ENCODE measurements at places on chromosomes 5 and 9.

DNA sequence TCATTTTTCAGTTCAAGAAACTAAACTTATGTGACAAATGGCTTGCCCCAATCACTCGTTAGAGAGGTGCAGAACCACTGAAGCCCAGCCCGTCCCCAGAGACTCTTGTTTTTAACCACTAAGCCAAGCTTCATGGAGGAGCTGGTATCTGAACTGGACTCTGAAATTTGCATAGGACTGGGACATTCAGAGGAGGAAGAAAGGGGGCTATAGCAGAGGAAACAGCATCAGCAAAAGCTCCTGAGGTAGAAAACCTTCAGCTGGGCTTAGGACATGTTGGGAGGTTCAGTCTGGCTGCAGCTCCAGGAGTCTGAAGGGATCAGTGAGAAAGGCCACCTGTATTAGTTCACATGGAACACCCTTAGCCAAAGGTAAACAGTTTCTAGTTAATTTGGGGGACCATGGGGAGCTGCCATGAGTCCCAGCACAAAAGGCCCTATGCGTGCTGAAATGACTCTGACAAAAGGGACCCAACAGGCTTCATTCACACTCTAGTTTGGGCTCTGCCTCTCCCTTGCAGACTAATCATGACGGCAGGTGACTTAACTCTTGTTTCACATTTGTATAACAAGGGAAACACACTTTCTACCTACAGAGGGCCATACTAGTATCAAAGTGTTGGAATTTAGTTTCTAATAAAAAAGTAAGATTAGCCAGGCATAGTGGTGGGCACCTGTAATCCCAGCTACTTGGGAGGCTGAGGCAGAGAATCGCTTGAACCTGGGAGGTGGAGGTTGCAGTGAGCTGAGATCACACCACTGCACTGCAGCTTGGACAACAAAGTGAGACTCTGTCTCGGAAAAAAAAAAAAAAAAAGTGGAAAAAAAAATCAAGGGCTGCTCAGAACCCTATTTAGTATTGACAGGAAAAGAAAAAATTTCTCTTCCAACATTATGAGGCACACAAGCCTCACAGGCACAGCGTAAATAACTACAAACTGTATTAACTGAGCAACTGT is 10.2 kb downstream of the FBXO10 start:
- no peak for DNase-seq

GRCh38 chr9:91150998-91151717 is 210.6 kb downstream of the AUH start:
- DNase-seq, result no peak

DNA sequence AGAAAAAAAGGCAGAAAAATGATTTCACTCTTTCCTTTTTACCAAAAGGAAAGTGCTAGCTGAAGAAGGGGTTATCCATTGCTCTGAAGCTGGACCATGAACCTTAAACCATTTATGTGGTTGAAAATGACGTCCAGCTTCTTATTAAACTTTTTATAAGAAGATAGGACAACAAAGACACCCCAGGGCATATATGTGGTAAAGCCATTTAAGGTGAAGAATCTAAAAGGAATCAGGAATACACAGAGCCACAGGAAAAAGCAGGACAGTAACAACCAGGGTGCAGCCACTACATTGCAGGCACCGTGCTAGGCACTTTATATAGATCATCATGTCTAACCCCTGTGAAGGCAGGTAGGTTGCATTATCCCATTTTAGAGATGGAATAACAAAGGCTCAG is 42.1 kb downstream of the RASEF start:
- DNase-seq, result no peak

GRCh38 chr5:147369742-147370374 is 135.0 kb downstream of the STK32A start:
- DNase-seq, result no peak
